Central memory CD4-positive, alpha-beta T cell (primary cell): ENCODE measurements at places on chromosomes 5 and 9.

DNA sequence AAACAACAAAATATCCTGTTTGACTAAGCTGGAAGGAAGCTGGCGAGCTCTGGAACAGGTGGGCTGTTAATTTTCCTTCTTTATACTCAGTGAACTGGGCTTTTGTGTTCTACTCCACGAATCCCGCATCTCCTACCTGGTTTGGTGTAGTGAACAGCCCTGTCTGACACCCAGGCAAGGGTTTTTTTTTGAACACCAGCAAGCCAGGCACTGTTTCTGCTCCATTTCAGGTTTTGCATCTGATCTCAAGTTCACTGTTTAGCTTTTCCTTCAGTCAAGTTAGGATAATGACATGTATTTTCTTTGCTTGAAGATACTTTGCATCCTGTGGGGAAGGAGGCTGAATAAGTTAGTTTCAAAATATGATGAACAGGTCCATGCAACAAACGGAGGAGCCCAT is 204.5 kb downstream of the SEMA6A start:
- DNase-seq = no peak

DNA sequence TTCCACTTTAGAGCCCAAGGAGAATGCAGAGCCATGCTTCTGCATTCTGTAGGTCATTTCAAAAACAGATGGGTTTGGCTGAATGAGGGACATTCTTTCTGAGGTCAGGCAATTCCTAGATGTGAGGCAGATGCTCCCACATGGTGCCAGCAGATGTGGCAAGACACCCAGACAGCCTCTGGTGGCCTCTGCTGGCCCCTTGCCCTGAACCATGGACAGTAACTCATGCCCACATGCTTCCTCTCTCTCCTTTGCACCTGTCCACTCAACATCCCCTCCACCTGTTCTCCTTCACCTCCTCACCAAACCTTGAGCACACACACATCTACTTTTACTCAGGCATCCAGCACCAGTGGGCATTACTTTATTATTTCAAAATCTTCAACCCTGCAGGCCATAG is 252.3 kb downstream of the DNAH5 start:
- DNase-seq = no peak

DNA sequence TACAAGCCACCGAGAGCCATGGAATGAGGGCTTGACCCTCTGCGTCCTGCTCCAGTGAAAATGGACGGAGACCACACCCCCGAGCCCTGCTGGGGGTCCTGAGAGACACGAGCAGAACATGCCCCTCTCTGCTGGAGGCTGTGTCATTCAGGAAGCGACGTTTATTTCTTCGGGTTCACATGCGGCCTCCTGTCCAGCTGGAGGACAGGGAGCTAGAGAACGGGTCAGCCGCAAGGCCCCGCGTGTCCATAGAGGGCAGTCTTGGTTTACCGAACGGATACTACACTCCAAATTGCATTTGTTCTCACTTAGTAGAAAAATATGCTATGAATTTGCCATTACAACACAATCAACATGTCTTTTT is 36.1 kb downstream of the MRPL36 start:
- peak; percentile 17 for DNase-seq

DNA sequence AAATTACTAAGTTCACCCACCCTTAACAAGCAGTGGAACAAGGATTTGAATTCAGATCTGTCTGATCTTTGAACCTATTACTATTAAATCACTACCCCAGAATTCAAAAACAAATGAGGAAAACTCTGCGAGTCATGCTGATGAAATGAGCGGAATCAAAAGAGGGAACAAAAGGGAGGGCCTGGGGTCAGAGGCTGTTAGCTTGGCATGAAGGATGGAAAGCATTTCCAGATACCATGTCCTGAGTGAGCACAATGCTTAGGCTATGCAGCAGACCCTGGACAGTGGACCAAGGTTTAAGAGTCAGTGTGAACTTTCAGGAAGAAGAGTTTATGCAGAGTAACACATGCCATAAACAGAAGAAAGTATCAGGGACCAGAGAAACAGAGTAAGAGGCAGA is 30.5 kb downstream of the GRIA1 start:
- no peak for DNase-seq

- DNase-seq = no peak
Measured at GRCh38 chr5:162174358-162174974, 106.9 kb downstream of the GABRG2 start.

GRCh38 chr5:116137544-116138378 is 52.9 kb downstream of the COMMD10 start:
- peak; percentile 32 for DNase-seq

GRCh38 chr5:113663879-113664541 is 150.5 kb downstream of the YTHDC2 start:
- peak; percentile 3 for DNase-seq
